ENCODE measurements at places on chromosomes 1 and 21. TPM values are rescaled to one million over a fixed set of nuclear protein-coding genes. Genes with fewer than 3 reads are reported as not detected.

Gene SLC27A3
- polyA plus RNA-seq, result 35.4 TPM

- no peak for DNase-seq
Measured at GRCh38 chr1:105436589-105437259, 1619.8 kb upstream of the PRMT6 start.

DNA sequence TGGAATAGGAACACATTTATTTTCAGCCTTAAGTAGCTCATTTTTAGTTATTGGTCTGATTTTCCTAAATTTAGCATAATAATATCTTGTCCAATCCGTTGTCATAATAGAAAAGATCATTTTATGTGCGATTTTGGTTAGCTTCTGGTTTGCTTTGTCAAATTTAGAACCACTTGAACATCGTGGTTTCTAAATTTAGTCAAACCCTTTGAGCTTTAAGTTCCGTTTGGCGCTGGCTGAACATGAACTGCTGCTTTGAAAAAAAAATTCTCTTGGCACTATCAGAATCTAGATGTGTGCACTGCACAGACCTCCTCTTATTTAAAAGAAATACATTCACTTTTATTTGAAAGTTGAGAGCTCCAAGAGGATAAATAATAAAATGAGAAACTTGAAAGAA, 370.6 kb downstream of the PTPRC start:
- no peak for DNase-seq

DNA sequence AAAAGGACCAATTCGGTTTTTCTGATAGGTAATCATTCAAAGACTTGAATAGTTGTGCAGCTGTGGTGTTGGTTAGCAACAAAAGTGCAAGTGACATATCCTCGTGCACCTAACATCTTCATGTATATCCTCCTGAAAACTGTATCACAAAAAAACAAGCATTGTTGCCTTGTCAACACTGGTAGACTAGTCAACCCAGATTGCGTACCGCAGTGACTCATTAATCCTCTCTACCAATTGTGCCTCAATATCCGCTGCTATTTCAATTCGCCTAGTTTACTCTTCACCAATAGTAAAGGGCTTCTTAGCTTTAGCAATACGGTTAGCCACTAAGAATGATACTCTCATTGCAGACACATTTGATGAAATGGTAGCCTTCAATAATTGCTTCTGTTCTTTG, 3.5 kb downstream of the HHAT start:
- DNase-seq, result no peak

DNA sequence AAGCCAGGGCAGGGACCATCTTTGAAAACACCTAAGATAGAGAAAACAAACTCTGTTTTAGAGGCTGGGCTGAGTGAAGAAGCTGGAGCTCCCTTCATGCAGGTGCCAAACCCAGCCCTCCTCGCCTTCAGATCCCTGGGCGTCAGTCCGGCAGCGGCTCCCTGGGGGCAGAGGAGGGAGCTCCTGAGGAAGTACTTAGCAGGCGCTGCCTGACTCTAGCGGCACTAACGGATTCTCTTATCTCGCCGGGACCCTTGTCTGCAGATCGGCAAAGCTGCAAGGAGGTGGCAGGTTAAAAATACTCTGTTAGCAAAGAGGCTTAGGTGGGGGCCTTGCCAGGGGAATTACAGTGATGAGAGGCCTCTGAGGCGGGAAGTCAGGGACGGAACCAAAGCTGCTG, 79.6 kb downstream of the PLXNA2 start:
- no peak for DNase-seq

Gene GART
- polyA plus RNA-seq, result 77.1 TPM

DNA sequence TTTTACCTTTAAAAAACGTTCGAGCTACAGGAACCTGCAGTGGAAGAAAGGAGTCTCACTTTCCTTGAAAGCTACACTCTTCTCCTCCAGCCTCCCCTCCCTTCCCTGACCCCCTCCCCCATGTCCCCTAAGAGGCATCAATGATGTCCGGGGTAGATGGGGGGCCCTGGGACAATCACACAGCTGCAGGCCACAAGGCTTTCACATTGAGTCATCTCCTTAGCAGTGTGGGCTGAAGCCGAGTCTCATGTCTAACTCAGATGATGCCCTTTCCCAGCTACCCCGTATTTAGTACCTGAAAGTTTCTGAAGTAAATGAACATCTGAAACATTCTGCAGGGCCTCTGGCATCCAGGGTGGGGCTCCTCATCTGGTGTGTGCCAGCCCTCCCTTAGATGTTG, 6.3 kb upstream of the GPR25 start:
- no peak for DNase-seq

Gene CFAP107
- 1.1 TPM for polyA plus RNA-seq

DNA sequence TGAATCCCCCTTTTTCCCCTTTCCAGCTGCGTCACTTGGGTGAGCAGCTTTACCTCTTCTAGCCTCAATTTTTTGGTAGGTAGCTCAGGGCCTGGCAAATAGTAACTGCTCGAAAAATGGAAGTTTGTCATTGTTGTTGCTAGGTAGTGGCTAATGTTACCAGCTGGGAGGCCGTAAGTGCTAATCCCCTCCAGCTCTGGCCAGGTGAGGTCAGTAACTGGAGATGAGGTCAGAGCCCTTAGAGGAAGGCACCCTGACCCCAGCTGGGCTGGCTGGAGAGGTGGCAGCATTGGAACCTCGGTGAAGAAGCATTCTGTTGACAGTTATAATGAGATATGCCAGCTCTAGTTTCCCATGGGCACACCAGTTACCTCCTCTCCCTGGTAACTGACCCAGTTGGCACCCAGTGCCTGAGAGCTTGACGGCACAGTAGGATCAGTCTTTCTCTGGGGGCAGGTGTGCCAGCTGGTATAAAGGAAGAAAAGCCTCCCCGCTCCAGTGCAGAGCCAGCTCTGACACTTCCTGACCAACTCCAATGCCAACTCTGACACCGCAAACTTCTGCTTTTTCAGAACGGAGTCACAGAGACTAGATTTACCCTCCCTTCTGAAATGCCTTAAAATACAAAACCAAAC, 35.0 kb upstream of the SLC2A1 start:
- no peak for DNase-seq

DNA sequence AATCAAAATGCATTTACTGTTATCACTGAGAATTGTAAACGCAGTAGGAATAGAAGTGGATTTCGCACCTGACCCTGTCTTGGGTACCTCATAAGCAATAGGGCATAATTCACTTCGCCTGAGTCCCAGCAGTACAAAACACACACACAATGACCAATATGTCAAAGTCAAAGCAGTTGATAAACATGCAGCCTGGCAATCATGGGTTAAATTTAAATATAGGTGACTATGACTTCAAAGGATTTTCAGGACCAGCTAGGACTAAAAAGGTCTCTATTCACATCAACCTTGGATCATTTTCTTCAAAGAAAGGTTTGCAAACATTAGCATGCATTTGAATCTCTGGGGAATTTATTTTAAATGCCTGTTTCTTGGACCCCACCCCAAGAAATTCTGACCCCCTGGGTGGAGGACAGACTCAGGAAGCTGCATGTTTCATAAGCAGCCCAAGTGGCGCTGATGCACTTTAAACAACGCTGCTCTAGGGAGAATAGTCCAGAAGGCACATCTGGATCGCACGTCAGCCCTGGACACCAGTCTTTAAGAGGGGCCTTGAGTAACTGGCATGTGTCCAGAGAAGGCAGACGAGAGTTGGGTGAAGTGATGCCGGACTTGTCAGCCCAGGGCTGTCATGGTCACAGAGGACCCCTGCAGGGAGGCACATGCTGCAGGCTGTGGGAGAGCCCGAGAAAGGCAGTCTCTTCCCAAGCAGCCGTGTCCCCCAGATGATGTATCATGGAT, 55.7 kb upstream of the EFHD2 start:
- no peak for DNase-seq
